ENCODE measurements at places on chromosomes 3 and 15.

DNA sequence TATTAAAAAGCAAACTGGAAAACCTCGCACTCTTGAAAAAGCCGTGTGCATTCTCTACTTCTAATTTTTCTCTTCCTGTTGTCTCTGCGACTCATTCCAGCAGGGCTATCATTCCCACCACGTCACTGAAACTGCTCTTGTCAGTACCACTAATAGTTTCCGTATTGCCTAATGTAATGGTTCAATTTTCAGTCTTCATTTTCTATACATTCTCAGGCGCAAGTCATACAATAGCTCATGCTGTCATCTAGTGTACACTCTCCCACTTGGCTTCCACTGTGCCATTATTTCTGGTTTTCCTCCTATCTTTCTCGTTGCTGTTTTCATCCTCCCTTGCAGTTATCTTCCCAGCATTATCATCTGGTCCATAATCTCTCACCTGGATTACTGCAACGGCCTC lies 160.2 kb downstream of the SPATA16 start:
- DNase-seq: no peak

GRCh38 chr15:90934256-90934948 lies 683 bp upstream of the UNC45A start:
- peak; percentile 81 for DNase-seq

- DNase-seq: no peak
Observed at GRCh38 chr15:40080847-40081246, 27.8 kb downstream of the BMF start.

GRCh38 chr3:107833043-107833442 lies 257.8 kb downstream of the CD47 start:
- no peak for DNase-seq

DNA sequence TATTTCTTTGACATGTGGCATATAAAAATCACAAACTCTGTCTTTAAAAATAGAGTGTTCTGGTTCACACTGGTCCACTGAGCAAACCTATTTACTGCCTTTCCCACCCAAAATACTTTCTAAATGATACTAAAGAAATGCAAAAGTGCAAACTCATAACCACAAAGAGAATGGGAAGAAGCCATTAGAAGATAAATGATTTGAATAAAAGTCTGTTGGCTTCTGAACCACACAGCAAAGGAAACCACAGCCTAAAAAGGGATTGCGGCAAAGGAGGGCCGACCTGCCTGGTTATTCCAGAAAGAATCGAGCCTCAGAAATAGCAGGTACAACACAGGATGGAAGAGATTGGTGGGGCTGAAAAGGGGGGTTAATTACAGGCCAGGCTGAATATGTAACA lies 599.5 kb downstream of the FHIT start:
- no peak for DNase-seq

DNA sequence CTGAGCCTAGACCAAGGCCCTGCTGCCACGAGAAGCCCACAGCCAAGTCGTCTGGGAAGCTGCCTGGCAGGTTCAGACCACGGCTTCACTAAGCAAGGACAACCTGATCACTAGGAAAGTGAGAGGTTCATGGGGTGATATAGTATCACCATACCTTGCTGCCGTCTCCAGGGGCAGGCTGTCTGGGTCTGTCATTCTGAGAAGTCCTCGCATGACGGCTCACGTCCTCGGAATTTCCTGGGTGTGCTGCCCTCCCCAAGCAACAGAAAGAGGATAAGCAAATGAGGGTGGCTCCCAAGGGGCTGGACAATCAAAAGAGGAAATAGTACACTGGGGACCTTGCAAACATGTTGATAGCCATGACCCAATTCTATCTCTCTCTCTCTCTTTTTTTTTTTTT lies 207.4 kb upstream of the IGF1R start:
- no peak for DNase-seq

DNA sequence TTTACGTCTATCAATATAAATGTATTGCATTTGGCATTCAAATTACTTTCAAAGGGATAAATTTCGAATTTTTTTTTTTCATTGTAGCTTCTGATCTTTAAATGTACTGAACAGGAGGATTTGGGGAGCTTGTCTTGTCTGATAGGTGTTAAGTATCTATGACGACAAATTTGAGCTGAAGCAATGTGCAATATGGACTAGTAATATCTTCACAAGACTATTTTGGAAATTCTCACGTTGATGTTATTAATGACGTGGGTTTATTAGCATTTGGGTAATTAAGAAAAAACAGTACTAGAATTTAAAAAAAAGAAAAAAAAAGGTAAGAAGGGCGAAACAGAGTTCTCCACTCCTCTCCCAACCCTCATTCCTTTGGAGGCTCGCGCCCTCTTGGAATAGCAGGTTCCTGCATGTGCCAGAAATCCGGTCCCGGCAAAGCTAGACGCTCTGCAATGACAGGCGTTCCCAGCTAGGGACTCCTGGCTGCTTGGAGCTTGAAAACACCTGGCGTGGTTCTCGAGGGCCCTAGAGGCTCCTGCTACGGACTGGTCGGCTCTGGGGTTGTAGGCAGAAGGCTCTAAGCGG lies 648 bp upstream of the P2RY1 start:
- DNase-seq: peak; percentile 50

DNA sequence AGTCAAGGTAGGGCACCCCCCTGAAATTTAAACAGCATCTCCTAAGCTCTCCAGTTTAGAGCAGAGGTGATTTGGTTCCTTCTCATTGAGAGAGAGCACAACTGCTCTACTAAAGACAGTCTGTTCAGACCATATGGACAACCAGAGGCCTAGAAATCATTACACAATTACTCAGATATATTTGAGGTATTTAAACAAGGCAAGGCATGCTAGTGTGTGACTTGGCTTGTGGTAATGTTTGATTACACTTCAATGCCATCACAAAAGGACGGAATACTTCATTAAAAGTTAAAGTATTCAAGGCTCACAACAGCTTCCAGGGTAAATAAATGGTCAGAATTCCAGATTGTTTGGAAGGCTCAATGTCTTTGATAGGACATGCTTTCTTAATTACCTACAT lies 110.2 kb downstream of the LRTM1 start:
- no peak for DNase-seq

- no peak for DNase-seq
Observed at GRCh38 chr3:72213296-72214065, 428.5 kb upstream of the PROK2 start.

DNA sequence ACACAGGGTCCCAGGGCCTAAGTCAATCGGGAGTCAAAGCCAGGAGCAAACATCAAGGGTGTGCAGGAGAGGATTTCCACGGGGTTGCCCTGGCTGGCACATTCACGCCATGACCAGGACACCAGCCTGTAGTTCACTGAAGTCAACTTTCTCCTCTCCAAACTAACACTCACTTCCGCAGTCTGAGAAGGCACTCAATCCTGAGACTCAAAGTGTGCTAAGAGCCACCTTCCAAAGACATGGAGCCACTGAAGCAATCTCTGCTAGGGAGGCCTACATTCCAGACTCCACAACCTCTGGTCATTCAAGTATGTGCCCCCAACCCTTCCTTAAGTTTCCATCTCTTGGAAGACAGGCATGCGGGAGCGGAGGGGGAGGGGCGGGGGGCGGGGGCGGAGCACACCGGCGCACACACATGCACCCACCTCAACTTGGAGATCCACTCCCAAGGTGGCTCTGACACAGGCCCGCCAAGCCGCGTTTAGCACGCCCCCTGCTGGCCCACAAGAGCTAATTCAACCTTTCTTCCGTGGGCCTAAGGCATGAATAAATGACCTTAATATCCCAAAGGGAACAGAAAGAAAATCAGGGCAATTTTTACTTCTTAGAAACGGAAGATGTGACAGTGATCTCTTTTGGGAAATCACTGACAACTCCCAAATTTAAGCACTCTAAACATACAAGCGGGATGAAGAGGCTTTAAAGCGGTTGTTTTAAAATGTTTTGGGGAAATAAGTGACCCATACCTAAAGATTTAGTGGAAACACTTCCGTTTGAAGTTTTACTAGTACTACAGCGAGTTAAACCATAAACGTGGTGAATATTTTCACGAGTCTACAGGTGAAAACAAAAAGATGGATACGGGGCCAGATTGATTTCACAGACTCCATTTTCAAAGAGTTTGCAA lies 162.5 kb upstream of the CHRNA7 start:
- DNase-seq: peak; percentile 31

DNA sequence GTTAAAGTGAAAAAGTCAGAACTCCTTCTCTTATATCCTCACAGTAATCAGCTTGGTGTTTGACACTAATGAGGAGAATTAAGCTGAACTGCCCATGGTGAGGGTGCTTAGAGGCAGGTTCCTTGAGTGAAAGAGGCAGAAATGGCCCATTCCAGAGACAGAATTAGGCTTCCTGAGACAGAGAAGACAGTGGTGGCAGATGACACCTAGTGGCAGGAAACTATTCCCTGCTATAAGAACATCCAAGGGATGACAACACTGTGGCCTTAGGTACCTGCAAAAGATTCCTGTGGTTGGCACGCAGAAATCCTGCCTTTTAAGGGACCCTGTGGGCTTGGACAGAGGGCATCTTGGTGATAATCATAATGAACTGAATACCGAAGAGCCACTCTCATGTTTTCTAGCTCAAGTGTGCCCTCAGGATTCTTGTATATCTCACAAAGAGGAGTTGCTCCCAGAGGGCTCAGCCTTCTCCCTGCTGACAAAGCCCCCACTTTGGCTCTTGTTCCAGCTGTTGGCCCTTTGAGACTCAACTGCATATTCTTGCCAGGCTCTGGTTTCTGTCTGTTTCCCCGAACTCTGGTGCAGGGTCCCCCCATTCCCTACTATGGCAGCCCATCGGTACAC lies 56.0 kb downstream of the KBTBD12 start:
- DNase-seq: no peak

DNA sequence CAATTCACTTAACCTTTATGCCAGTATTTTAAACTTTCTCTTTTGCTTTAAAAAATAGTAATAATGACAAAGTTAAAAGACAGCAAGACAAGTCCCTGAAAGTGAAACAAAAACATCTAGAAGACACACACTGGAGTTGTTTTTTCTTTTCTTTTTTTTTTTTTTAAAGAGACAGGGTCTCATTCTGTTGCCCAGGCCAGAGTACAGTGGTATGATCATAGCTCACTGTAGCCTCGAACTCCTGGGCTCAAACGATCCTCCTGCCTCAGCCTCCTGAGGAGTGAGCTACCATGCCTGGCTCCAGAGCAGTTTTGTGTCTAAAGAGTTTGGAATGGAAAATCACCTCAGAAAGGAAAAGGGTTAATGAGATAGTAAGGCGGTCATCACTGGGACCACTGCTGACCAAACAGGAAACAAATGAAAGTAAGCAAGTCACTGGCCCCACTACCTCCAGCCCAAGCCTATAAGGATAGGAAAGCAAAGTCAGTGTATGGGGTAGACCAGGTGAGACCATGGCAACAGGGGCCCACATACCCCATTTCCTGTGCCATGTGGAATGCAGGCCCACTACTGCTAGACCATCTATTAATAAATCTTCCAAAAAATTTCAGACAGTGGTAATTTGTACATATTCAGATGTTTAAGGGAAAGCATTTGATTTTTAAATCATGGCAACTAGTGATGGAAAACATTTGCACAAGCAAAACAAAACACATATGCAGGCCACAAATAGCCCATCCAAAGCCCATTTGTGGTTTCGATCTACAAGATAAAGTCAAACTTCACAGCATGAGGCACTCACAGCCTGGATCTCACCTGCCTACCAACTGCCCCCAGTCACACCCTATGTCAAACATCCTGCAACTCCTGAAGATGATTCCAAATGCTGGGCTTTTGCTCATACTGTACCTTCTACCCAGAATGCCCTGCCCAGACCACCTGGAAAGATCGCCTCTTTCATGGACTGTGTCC lies 62.6 kb downstream of the OSBPL10 start:
- DNase-seq: no peak

- DNase-seq: no peak
Observed at GRCh38 chr3:52228751-52229291, 3.4 kb upstream of the TLR9 start.

GRCh38 chr3:16842272-16843270 lies 42.2 kb upstream of the PLCL2 start:
- DNase-seq: no peak

DNA sequence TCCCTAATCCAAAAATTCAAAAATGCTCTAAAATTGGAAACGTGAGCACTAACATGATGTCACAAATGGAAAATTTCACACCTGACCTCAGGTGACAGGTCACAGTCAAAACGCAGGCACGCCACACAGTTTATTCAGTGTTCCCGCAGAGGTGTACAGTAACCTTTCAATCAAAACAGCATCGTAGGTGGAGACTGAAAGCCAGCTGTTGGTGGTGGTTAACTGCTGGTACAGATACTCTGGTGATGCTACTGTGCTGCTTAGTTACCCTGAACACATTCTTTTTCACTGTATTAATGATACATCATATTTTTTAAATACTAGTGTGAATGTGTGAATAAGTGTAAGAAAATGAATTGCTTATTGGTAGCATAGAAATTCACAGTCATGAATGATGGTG lies 23.8 kb downstream of the RAB11A start:
- DNase-seq: no peak

DNA sequence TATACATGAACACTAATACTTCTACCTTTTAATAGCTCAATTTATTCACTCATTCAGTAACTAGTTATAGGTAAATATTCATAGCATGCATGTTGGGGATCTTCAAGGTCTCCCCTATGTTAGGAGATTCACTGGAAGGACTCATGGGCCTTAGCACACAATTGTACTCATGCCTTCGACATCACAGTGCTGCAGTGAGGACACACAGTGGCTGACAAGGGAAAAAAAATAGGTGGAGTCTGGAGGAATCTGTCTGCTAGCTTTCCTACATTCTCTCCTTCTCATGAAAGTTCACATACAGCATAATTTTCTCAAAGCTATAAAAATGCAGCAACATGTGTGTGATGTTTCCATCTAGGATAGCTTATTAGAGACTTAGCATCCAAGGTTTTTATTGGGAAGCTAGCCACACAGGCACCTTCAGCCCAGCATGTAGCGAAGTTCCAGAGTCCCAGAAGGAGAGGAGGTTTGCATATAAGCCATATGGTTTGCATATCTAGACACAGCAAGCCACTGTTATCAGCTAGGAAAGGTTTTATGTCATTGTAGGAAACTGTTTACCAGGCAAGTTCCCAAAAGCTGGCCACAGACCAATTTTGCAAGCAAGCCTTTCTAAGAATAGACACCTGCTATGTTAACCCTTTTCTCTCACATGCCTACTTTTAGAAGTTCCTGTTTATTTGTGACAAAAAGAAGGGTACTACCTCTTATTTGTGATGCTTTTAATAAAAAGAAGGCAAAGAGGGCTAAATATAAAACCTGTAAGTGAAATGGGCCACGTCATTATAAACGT lies 46.4 kb downstream of the MORC1 start:
- DNase-seq: no peak

GRCh38 chr3:29686889-29687592 lies 406.2 kb downstream of the RBMS3 start:
- DNase-seq: no peak

DNA sequence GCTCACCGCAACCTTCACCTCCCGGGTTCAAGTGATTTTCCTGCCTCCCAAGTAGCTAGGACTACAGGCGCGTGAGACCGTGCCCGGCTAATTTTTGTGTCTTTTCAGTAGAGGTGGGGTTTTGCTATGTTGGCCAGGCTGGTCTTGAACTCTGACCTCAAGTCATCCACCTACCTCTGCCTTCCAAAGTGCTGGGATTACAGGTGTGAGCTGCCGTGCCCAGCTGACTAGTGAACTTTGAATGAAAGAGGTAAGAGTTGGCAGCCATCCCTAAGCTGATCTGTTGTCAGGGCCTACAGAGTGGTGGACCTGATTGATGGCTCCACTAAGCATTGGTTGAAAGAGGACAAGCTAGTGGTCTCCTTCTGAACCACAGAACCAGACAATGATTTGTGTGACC lies 15.3 kb downstream of the PXK start:
- DNase-seq: no peak

- no peak for DNase-seq
Observed at GRCh38 chr3:134355416-134355815, 18.8 kb downstream of the AMOTL2 start.

All from anterior cingulate cortex (tissue), 58 donors.